Epithelial cell of umbilical artery (primary cell): ENCODE measurements at places on chromosomes 12 and 14. TPM values are rescaled to one million over a fixed set of nuclear protein-coding genes. Genes with fewer than 3 reads are reported as not detected.

The GPD1 gene
- not detected in 2 replicates for total RNA-seq

The OTUB2 gene
- total RNA-seq = 0.76 and 0.97 TPM in 2 replicates

The ABCC9 gene
- total RNA-seq = under 0.01 and 0.15 TPM in 2 replicates

The GNS gene
- total RNA-seq = 218 and 242 TPM in 2 replicates

The AKAP3 gene
- total RNA-seq = 0.97 and 1.1 TPM in 2 replicates

The NPAS3 gene
- total RNA-seq = 0.15 and 0.32 TPM in 2 replicates

The CLEC9A gene
- total RNA-seq = not detected in 2 replicates

The RPGRIP1 gene
- not detected in 2 replicates for total RNA-seq

The RNASE8 gene
- total RNA-seq = not detected in 2 replicates

The ADCY6 gene
- 27.8 and 33.5 TPM in 2 replicates for total RNA-seq

The MMP17 gene
- 3.9 and 7.4 TPM in 2 replicates for total RNA-seq

The KRT2 gene
- total RNA-seq = not detected in 2 replicates

The P2RX2 gene
- not detected in 2 replicates for total RNA-seq

The SLC5A8 gene
- not detected in 2 replicates for total RNA-seq

The GALNT16 gene
- 0.30 and 0.65 TPM in 2 replicates for total RNA-seq

The PLCZ1 gene
- total RNA-seq = under 0.01 TPM in 1 of 2 replicates, not detected in the other

The TMPRSS12 gene
- not detected in 2 replicates for total RNA-seq

The TDRD9 gene
- 1.2 and 1.3 TPM in 2 replicates for total RNA-seq

The IGFBP6 gene
- 8.4 and 13.1 TPM in 2 replicates for total RNA-seq

The SLC8A3 gene
- under 0.01 and 0.15 TPM in 2 replicates for total RNA-seq

The OR4E2 gene
- total RNA-seq = not detected in 2 replicates

The ZNF268 gene
- 26.3 and 36.5 TPM in 2 replicates for total RNA-seq

The NPFF gene
- not detected in 2 replicates for total RNA-seq

The MBD6 gene
- 2.3 and 3.6 TPM in 2 replicates for total RNA-seq

The CFAP54 gene
- total RNA-seq = 24.7 and 37.5 TPM in 2 replicates

The SRRM4 gene
- total RNA-seq = not detected in 2 replicates

The LRFN5 gene
- 0.30 TPM in 1 of 2 replicates, not detected in the other for total RNA-seq

The COCH gene
- 0.61 and 0.65 TPM in 2 replicates for total RNA-seq

The PTPRO gene
- not detected in 2 replicates for total RNA-seq

The ZC3H10 gene
- 4.5 and 6.5 TPM in 2 replicates for total RNA-seq

The PDE3A gene
- 56.8 and 62.0 TPM in 2 replicates for total RNA-seq

The LALBA gene
- total RNA-seq = not detected in 2 replicates

The IL26 gene
- not detected in 2 replicates for total RNA-seq

The EVL gene
- 12.0 and 16.0 TPM in 2 replicates for total RNA-seq

The LGR5 gene
- not detected in 2 replicates for total RNA-seq

The EID3 gene
- 1.9 and 10.3 TPM in 2 replicates for total RNA-seq

The NTF3 gene
- total RNA-seq = 0.32 TPM in 1 of 2 replicates, not detected in the other

The HSPB8 gene
- under 0.01 and 0.91 TPM in 2 replicates for total RNA-seq

The OTX2 gene
- not detected in 2 replicates for total RNA-seq

The APOF gene
- not detected in 2 replicates for total RNA-seq

The BMP4 gene
- total RNA-seq = 52.6 and 123 TPM in 2 replicates

The RASSF8 gene
- total RNA-seq = 53.3 and 85.7 TPM in 2 replicates

The CLEC6A gene
- not detected in 2 replicates for total RNA-seq

The ENDOU gene
- total RNA-seq = not detected in 2 replicates

The ARL6IP4 gene
- total RNA-seq = 227 and 297 TPM in 2 replicates

The GPR132 gene
- not detected in 2 replicates for total RNA-seq

The DDX47 gene
- 75.4 and 100 TPM in 2 replicates for total RNA-seq

The DPF3 gene
- 2.3 and 3.3 TPM in 2 replicates for total RNA-seq

The AQP2 gene
- not detected in 2 replicates for total RNA-seq

The CLMN gene
- 5.5 and 7.8 TPM in 2 replicates for total RNA-seq

The GLIPR1L2 gene
- 0.32 TPM in 1 of 2 replicates, not detected in the other for total RNA-seq

The GALC gene
- 16.0 and 23.4 TPM in 2 replicates for total RNA-seq

The GPR137C gene
- total RNA-seq = 0.65 and 1.4 TPM in 2 replicates

The SERPINA5 gene
- total RNA-seq = under 0.01 TPM in 1 of 2 replicates, not detected in the other

The EEF1AKMT3 gene
- total RNA-seq = 2.3 and 3.9 TPM in 2 replicates

The CLEC4E gene
- not detected in 2 replicates for total RNA-seq

The IQSEC3 gene
- under 0.01 TPM in 1 of 2 replicates, not detected in the other for total RNA-seq

The LRCOL1 gene
- total RNA-seq = not detected in 2 replicates
